ENCODE measurements at places on chromosomes 3 and 15.

DNA sequence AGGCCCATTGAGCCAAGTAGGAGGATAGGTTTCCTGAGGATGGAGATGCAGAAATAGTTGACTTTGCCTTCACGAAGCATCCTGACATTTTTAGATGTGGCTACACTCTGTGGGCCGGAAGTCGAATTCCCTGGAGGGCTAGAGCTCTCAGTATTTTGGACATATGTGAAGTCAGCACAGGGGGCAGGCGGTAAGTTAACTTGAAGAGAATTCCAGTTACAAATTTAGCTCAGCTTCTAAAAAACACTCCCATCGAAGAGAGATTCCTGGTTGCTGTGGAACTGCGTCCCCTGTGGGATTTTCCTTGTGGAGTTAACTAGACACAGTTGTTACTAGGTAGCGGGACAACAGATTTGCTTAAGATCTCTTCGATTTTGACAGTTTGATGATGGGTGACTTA is 161.9 kb upstream of the RGMA start:
- no peak overlapping the region for H3K4me3 ChIP-seq
- H3K27ac ChIP-seq: no peak overlapping the region
- no peaks in the 10 kb centered on the region for H3K36me3 ChIP-seq
- H3K4me1 ChIP-seq: no peaks in the 10 kb centered on the region

- H3K36me3 ChIP-seq: peaks cover 2% of the 10 kb centered on the region
- H3K27me3 ChIP-seq: peaks cover 14% of the 10 kb centered on the region
- H3K4me3 ChIP-seq: no peak overlapping the region
- H3K4me1 ChIP-seq: no peaks in the 10 kb centered on the region
Observed at GRCh38 chr3:99711351-99711750, 73.0 kb downstream of the COL8A1 start.

DNA sequence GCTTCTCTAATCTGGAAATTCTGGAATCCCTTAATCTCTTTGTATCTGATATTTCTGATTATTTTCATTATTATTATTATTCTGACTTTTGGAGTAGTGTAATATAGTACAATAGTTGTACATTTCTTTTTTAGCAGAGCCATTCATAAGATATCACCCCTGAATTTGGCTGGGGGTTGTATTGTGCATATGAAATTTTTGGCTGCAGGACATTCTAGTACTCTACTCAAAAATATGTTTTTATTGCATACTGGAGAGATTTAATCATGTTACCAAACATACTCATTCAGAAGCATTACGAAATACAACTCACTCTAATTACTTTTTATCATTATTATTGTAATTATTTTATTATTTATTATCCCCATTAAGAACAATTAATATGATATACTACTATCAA is 589.7 kb upstream of the KCNMB2 start:
- H3K4me1 ChIP-seq: peaks cover 15% of the 10 kb centered on the region
- H3K36me3 ChIP-seq: no peaks in the 10 kb centered on the region
- no peak overlapping the region for H3K4me3 ChIP-seq
- no peaks in the 10 kb centered on the region for H3K27me3 ChIP-seq

DNA sequence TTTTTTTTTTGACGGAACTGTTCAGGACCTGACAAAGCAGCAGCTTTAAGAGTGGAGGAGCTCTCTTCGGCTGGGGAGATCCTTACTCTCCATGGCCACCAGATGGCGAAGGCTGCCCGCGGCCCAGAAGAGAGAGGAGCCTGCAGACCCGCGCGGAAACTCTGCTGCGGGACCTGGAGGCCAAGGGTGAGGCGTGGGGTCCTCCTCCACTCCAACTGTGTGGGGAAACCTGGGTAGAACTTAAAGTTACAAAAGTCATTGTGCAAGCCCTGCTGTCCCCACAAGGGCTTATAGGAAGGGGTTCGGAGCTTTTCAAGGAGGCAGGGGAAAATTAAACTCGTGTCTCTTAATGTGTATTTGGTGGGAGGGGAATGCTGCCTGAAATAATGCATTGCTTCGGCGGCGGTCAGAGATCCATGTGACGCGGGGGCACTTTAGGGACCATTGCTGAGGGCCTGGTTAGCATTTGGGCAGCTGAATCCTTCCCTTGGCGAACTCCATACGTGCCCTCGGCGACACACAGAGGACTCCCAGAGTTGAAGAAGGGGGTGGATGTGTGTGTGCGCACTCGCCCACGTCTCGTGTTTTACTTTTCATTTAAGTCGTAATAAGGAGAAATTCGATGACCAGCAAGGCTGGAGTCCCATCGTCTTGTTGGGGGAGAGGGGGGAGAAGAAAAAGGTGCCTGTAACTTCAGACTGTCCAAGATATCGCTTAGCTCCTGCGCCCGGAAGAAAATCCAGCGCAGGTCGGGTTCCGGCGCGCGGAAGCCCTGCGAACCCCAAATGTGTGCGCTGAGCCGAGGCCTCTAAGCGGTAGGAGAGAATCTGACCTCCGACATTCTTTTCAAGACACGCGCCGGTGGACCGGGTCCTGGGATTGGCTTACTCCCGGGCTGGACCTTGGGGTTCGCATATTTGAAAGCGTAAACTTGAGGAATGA is 9.7 kb downstream of the EOMES start:
- H3K27ac ChIP-seq: peak overlapping the region; percentile 93
- peaks cover 29% of the 10 kb centered on the region for H3K4me1 ChIP-seq
- peaks cover 5% of the 10 kb centered on the region for H3K36me3 ChIP-seq
- H3K27me3 ChIP-seq: peaks cover 87% of the 10 kb centered on the region
- peak; percentile 67 for DNase-seq

DNA sequence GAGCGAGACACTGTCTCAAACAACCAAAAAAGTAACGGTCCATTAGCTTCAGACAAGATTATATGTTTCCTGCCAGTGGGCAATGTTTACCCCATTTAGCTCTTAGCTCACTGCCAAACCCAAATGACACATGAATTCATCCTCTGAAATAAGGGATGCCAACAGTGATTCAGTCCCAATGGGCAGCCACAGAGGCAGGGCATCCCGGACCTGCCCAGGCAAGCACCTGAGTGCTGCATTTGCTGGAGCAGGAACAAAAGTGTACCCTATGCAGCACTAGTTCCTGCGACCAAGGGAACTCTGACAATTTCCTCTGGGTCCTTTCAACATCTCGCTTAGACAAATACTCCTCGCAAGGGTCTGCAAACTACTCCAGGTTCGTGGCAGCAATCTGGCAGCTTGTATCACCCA is 8.0 kb downstream of the IP6K2 start:
- H3K27me3 ChIP-seq: no peaks in the 10 kb centered on the region
- no peak overlapping the region for H3K4me3 ChIP-seq
- DNase-seq: no peak
- H3K27ac ChIP-seq: peak overlapping the region; percentile 8

GRCh38 chr3:149575961-149576564 is 81.8 kb downstream of the WWTR1 start:
- H3K4me3 ChIP-seq: no peak overlapping the region
- peaks cover 2% of the 10 kb centered on the region for H3K36me3 ChIP-seq
- peaks cover 14% of the 10 kb centered on the region for H3K4me1 ChIP-seq
- DNase-seq: no peak
- H3K27me3 ChIP-seq: peaks cover 20% of the 10 kb centered on the region

DNA sequence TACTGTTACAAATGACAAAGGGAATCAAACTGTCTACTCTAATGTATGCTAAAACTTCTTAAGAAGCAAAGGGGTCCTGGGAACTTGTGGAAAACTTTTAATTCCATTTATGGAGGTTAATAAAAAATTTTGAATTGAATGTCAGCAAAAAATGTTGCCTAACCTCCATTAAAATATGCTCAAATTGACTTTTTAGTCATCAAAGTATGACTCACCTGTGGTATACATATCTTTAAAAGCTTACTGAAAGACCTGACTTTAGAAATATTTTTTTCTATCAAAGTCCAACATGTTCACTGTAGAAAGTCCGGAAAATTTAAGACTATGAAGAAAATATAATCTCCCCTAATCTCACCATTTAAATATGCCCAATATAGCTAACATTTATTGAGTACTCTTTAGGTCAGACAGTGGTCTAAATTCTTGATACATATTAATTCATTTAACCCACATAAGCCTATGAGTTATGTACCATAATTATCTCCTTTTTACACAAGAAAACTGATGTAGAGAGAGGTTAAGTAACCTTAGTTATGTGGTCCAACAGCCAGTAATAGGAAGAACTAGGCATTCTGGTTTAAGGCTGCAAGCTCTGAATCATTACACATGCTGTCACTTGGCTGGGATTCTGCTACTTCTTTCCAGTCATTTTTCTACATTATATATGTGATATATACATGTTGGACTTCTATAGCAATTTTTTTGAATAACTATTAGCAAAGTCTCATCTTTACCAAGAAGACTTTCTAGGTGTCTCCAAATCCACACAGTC is 83.6 kb downstream of the PDZRN3 start:
- no peak for DNase-seq
- no peaks in the 10 kb centered on the region for H3K4me1 ChIP-seq
- H3K27ac ChIP-seq: no peak overlapping the region
- no peaks in the 10 kb centered on the region for H3K36me3 ChIP-seq
- peaks cover 7% of the 10 kb centered on the region for H3K27me3 ChIP-seq

- peaks cover 10% of the 10 kb centered on the region for H3K4me1 ChIP-seq
- H3K27ac ChIP-seq: no peak overlapping the region
- peaks cover 8% of the 10 kb centered on the region for H3K36me3 ChIP-seq
- H3K27me3 ChIP-seq: peaks cover 85% of the 10 kb centered on the region
Observed at GRCh38 chr3:127454051-127454450, 136.5 kb downstream of the TPRA1 start.

DNA sequence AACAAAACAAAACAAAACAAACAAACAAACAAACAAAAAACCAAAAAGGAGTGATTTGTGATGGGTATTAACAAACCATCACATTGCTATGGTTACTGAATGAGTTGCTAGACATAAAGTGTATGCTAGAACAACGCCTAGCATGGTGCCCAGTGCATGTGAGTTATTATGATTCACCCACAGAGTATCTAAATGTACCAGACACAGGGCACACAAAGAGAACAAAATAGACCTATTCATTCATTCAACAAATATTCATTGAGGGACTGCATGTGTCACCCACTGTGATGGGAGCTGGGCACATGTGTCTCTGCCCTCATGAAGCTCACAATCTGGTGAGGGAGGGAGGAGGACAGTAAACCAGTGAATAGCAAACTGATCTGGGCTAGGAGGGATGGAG is 11.6 kb upstream of the ACAN start:
- H3K4me1 ChIP-seq: no peaks in the 10 kb centered on the region
- H3K4me3 ChIP-seq: no peak overlapping the region

DNA sequence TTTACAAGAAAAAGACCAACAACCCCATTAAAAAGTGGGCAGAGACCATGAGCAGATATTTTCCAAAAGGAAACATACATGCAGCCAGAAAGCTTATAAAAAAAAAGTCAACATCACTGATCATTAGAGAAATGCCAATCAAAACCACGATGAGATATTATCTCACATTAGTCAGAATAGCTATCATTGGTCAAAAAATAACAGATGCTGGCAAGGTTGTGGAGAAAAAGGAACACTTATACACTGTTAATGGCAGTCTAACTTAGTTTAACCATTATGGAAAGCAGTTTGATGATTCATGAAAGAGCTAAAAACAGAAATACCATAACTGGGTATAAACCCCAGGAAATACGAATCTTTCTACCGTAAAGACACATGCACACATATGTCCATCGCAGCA is 76.3 kb downstream of the SUCNR1 start:
- no peaks in the 10 kb centered on the region for H3K4me1 ChIP-seq
- no peak overlapping the region for H3K4me3 ChIP-seq
- peaks cover 4% of the 10 kb centered on the region for H3K36me3 ChIP-seq
- H3K27me3 ChIP-seq: peaks cover 26% of the 10 kb centered on the region
- no peak overlapping the region for H3K27ac ChIP-seq

- no peaks in the 10 kb centered on the region for H3K4me1 ChIP-seq
- H3K27me3 ChIP-seq: peaks cover 45% of the 10 kb centered on the region
- no peak overlapping the region for H3K4me3 ChIP-seq
- DNase-seq: no peak
- no peak overlapping the region for H3K27ac ChIP-seq
- H3K36me3 ChIP-seq: peaks cover 3% of the 10 kb centered on the region
Observed at GRCh38 chr3:124714223-124714853, 15.9 kb upstream of the UMPS start.

GRCh38 chr3:186700267-186700666 is 16.9 kb upstream of the KNG1 start:
- no peaks in the 10 kb centered on the region for H3K4me1 ChIP-seq
- H3K27ac ChIP-seq: no peak overlapping the region
- no peak for DNase-seq
- H3K36me3 ChIP-seq: no peaks in the 10 kb centered on the region
- peaks cover 21% of the 10 kb centered on the region for H3K27me3 ChIP-seq

- no peaks in the 10 kb centered on the region for H3K27me3 ChIP-seq
- H3K36me3 ChIP-seq: peaks cover 19% of the 10 kb centered on the region
- H3K27ac ChIP-seq: no peak overlapping the region
- H3K4me3 ChIP-seq: no peak overlapping the region
- DNase-seq: no peak
Observed at GRCh38 chr3:171168086-171168485, 141.6 kb upstream of the SLC2A2 start.

DNA sequence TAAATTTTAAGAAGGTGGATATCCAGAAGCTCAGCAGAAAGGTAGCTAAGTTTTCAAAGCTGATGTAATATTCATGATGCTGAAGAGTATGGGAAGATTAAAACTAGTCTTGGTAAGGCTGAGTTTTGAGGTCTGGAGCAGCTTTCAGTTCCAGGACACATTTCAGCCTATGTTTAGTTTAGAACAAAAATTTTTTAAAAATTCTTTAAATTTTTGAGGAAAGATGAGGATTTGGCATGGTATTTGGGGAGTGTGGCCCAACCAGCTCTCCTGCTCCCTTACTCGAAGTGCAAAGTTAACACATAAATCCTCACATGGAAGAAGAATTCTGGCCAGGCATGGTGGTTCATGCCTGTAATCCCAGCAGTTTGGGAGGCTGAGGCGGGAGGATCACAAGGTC is 1039.1 kb downstream of the NAALADL2 start:
- no peak overlapping the region for H3K27ac ChIP-seq
- H3K27me3 ChIP-seq: no peaks in the 10 kb centered on the region
- no peaks in the 10 kb centered on the region for H3K4me1 ChIP-seq
- H3K36me3 ChIP-seq: no peaks in the 10 kb centered on the region
- DNase-seq: no peak

DNA sequence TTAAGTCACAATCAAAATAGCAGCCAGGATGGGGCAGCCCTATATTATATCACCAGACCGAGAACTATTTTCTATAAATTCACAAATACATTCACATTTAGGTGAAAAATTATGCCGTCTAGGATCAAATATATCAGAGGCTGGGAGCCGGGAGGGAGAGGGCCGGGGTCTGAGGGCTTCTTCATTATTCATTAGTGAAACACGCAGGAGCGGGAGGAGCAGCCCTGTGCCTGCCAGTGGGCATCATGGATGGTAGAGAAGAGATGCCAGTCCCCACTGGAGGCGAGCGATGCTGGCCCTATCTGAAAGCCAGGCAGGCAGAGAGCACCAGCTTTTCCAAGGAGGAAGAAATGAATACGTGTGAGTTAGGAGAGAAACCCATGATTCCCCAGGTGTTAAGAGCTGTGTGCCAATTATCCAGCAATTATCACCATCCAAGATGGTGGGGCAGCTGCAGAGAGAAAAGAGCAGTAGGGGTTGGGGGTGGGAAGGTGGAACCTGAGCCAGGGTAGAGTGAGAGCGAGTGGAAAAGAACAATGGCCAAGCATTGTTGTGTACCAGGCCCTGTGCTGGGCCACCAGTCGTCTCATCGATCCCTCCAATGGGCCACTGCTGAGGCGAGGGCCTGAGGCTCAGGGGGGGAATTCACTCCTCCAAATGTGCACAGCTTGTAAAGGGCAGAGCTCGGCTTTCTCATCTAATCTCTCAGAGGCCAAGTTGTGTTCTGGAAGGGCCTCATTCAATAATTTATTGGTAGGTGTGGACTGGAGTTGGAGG is 261.3 kb upstream of the TLE3 start:
- no peak overlapping the region for H3K27ac ChIP-seq
- H3K4me3 ChIP-seq: no peak overlapping the region
- peaks cover 59% of the 10 kb centered on the region for H3K27me3 ChIP-seq
- H3K4me1 ChIP-seq: no peaks in the 10 kb centered on the region
- DNase-seq: no peak
